ENCODE measurements at places on chromosomes 1 and 21.

- DNase-seq = no peak
Observed at GRCh38 chr21:15274701-15275485, 210.1 kb upstream of the NRIP1 start.

- DNase-seq = no peak
Observed at GRCh38 chr1:39819091-39819812, 30.6 kb upstream of the BMP8B start.

DNA sequence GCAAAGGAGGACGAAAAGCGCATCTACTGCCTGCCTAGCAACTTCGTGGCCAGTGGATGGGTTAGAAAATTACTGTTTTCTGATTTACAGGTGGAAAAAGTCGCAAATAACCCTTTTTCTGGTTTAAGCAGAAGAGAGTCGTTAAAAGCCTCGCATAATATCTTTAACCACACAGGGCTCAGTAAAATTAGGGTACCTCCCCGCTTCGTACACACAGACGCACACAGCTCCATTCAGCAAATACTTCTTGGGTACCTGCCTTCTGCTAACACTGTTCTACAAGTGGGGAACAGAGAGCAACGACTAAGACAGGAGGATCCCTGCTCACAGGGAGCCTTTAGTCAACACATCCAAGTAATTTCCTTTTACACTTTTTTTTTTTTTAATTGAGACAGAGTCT, 704 bp downstream of the ALG6 start:
- DNase-seq = no peak

- no peak for DNase-seq
Observed at GRCh38 chr1:74271503-74271902, 36.3 kb downstream of the TNNI3K start.

DNA sequence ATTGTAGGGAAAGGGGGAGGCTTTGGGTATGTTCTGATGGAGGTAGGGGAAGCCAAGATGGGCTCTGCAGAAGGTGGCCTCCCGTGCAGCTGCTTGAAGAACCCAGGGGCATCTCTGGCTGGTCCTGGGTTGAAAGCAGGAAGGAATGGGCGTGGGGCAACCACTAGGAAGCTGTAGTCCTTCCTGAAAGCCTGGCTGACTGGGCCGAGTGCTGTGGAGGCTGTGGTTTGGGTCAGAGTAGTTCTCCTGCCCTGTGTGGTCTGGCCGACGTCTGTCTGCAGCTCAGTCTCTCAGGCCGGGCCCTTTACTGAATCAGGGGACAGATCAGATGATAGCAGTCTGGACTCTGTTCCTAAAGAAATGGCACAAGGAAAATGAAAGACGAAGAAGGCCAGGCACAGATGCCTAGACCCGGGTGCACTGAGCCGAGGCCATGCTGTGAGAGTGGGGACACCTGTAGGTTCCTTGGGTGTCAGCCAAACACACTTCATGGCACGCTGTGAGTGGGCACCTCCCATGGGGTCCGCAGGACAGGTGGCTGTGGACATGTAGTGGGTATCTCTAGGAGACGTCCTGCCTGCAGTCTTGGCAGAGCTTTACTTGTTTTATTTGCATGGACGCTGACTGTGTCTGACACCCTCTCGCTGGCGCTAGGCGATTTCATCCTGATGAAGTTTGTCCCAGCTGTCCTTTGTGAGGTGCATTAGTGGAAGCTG, 87.0 kb downstream of the POFUT2 start:
- no peak for DNase-seq

Data from NCI-H526 (cell line).